ENCODE measurements at places on chromosomes 6 and 20.

- no peak for DNase-seq
Observed at GRCh38 chr6:19697744-19698290, 139.4 kb upstream of the ID4 start.

- no peak for DNase-seq
Observed at GRCh38 chr20:58169450-58169849, 59.0 kb downstream of the ANKRD60 start.

GRCh38 chr20:20184149-20184548 lies 131.8 kb downstream of the CFAP61 start:
- DNase-seq: no peak

DNA sequence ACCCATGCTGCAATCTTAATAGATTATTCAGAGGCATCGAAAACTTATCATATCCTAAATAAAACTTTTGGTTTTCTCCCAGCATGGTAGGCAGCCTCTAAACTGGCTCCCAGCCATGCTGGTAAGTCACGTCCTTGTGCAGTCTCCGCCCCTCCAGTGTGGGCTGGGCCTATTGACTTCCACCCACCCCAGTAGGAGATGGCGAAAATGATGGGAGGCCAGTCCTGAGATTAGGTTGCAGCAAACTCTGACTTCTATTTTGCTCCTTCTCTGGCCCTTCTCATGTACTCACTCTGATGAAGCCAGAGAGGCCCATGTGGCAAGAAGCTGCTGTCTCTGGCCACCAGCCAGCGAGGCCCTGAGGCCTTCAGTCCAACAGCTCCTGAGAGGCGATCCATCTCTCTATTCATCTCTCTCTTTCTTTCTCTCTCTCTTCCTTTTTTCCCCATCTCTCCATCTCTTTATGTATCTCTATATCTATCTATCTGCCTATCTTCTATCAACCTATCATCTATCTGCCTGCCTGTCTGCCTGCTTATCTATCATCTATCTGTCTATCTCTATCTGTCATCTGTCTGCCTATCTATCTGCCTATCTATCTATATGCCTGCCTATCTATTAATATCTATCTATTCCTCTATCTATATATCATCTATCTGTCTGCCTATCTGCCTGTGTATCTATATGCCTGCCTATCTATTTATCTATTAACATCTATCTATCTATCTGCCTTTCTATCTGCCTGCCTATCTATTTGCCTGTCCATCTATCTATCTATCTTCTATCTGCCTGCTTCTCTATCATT lies 52.7 kb upstream of the STX16 start:
- DNase-seq: no peak

DNA sequence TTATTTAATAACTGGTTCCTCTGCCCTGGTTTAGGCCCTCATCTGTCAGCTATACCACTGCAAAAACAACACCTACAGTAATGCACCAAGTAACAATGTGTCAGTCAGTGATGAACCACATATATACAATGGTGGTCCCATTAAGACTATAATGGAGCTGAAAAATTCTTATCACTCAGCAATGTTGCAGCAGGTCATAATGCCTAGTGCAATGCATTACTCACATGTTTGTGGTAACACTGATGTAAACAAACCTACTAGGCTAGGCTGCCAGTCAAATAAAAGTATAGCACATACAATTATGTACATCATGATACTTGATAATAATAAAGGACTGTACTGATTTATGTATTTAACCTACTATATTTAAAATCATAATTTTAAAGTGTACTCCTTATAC lies 31.3 kb downstream of the RARS2 start:
- no peak for DNase-seq

- no peak for DNase-seq
Observed at GRCh38 chr6:21588481-21589351, 4.8 kb upstream of the SOX4 start.

GRCh38 chr20:63830841-63831588 lies at the start of gene ZBTB46:
Gene ZBTB46, minus strand, starts transcription at chr20:63831264. Its CDS starts 40,507 bp downstream, at chr20:63790757.
- DNase-seq: peak; percentile 95

DNA sequence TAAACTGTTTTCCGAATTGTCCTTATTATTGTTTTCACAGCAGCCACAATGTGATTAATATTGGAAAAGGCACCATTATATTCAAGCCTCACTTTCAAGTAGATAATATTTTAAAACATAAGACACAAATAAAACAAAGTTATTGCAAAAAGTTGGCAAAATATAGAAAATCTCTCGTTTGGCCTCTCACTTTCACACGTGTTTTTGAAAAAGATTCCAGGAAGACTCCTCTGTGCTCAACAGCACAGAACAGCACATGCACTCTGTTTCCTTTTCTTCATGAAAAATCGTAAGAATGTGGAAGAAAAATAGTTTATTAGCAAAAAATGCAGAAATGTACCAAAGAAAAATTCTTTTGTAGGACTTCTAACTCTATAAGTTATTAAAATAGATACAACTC lies 46.7 kb downstream of the PRKN start:
- DNase-seq: no peak

GRCh38 chr20:45179166-45179565 lies 4.5 kb downstream of the PI3 start:
- DNase-seq: no peak

DNA sequence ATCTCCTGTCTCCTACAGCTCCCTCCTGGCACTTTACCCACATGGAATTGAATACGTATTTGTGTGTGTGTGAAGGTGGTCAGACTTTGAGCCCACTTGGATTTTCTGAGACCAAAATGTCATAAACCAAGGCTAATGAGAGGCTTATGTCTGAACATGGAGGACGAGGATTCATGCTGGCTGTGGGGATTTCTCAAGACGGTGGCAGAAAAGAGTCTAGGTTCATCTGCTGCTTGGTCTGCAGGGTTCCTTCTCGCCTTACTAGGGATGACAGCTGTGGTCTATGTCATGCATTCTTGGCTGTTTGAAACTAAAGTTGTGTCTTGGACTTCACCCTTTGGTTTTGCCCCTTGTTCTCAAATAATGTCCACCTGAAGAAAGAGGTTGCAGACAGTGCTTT lies 58.6 kb downstream of the FAM120B start:
- no peak for DNase-seq

GRCh38 chr6:121330516-121330915 lies 3.8 kb downstream of the TBC1D32 start:
- no peak for DNase-seq

DNA sequence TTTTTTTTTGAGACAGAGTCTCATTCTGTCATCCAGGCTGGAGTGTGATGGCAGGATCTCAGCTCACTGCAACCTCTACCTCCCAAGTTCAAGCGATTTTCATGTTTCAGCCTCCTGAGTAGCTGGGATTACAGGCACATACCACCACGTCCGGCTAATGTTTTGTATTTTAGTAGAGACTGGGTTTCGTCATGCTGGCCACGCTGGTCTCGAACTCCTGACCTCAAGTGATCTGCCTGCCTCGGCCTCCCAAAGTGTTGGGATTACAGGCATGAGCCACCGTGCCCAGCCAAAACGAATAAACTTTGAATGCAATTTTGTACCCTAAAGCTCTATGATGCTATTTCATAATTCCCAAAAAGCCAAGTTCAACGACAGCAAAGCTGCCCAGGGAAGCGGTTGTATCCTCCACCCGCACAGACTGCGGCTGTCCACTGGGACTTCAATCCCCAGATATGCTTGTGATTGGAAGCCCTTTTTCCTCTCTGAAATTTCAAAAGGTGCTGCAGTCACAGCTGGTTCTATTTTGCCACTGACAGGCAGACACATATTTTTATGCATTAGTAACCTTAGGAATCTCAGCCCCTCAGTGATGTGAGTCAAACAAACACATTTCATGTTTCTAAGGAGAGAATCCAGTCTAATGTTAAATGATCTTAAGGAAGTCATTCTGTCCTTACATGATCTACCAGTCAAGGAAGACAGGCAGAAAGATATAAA lies 8.7 kb upstream of the RAMACL start:
- DNase-seq: no peak

DNA sequence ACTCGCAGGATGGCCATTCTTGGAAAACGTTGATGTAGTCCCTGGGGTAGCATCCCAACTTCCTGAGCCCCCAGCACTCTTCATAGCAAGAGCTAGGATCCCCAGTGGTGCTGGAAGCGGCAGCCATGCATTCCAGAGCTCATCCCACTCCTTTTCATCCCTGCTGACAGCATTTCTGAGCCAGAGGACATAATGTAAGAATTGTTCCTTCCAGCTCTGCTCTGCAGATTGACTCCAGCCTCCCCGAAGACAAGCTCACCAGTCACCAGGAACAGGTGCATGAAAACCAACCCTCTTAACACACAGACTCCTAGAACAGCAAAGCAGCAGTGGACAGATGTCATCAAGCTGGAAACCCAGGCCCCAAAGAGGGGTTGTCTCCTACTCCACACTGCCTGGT lies 3.8 kb downstream of the SLC13A3 start:
- no peak for DNase-seq

- no peak for DNase-seq
Observed at GRCh38 chr6:25872814-25873213, 1.2 kb downstream of the SLC17A3 start.

DNA sequence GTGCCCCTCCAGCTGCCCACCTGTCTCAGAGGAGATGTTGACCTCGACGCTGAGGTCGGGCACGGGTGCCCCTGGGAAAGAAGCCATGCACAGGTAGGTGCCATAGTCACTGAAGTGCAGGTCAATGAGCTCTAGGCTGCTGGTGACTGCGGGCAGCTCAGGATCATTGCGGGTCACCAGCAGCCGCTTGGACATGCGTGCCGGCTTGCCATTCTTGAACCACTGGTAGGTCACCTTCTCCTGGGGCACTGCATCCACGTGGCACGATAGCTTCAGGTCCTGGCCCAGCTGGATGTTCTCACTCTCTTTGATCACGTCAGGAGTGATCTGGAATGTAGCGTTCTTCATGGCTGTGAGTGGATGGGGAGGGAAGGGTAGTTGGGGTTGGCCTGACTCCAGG lies 45.7 kb downstream of the MDGA1 start:
- no peak for DNase-seq

DNA sequence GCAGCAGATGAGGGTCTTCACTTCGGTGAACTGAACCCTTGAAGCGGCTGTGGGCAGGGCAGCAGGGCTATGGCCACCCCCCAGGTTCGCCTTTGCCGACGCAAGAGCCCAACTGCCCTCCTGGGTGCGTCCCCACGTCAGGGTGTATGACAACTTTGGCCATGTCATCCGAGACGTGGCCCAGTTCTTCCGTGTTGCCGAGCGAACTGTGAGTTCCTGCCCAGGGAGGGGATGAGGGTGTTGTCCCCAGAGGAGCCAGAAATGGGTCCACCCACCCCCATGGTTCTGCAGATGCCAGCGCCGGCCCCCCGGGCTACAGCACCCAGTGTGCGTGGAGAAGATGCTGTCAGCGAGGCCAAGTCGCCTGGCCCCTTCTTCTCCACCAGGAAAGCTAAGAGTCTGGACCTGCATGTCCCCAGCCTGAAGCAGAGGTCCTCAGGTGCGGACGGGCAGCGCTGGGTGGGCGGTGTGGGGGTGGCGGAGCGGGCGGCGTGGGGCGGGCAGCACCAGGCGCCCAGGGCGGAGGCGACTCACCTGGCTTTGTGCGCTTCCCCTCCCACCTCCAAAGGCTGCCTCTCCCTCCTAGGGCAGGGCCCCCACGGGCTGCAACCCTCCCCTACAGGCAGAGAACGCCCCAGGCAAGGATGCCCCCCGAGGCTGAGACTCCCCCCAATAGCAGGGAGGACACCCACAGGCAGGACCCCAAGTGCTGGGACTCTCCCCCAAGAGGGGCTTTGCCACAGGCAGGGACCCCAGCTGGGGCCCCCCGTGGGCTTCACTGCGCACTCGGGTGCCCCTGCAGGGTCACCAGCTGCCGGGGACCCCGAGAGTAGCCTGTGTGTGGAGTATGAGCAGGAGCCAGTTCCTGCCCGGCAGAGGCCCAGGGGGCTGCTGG lies 6.2 kb upstream of the TNFRSF6B start:
- DNase-seq: no peak

- DNase-seq: no peak
Observed at GRCh38 chr20:17343656-17344452, 117.0 kb downstream of the PCSK2 start.

DNA sequence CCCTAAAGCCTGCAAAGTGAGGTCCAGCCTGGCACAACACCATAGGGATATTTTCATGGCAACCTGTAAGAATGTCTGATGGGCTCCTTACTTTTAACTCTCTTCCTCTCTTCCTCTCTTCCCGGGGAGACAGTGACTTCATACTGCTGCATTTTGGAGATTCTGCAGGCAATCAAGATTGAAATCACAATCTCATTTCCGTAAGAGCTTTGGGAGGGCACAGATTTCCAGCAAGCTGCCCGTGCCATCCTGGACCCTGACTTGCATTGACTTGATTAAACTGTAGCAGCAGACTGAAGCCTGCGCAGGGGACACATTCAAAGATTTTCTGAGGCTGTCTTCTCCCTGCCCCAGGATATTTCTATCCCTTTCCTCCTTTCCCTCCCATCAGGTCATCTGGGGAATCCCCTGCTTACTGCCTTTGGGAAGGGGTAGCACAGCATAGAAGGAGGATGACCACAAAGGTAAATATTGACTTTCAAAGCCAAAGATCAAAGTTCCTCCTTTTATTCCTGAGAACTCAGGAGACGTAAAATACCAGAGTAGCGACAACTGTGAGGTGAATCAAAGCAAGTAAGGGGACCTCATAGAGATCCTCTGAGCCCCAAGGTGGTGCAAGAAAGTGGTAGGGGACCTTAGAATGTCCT lies 504.0 kb upstream of the ARID1B start:
- no peak for DNase-seq

DNA sequence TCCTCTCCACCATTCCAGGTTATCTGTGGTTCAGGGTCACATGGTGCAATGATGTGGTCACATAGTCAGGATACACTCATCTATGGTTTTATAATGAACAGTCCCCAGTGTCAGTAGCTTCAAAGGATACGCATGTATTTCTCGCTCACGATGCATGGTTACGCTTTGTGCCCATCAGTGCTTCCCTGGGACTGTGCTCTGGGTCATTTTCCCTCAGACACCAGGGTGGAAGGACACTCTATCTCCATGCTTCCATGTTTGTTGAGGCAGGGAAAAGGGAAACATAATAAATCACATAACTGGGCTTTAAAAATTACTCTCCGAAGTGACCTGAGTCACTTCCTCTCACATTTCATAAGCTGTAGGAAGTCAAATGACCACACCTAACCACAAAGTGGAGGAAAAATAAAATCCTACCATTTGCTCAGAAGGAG lies 394.8 kb upstream of the NOX3 start:
- no peak for DNase-seq

All from GM12891 (cell line).